ENCODE measurements at places on chromosomes 7 and 10.

- no peak for DNase-seq
Measured at GRCh38 chr7:41885748-41886147, 182.9 kb upstream of the INHBA start.

- no peak for DNase-seq
Measured at GRCh38 chr7:50723888-50724287, 58.8 kb downstream of the GRB10 start.

DNA sequence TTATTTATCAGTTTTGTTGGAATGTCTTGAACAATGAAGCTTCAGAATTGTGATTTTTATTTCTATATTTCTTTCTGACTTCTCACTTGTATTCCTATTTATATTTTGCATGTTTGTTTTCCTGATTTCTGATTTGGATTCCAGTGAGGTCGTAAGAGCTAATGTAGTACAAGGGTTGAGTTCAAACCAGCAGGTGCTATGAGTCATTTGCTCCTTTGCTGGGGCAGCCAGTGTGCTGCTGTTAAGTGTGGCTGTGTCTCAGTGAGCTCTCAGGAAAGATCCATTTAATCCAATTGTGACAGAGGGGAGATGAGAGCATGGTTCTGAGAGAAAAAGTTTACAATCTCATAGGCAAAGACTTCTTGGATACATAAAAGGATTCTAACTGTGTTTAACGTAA, 48.6 kb downstream of the MCU start:
- peak; percentile 41 for DNase-seq

GRCh38 chr7:1666823-1667565, 3.1 kb upstream of the ELFN1 start:
- no peak for DNase-seq

DNA sequence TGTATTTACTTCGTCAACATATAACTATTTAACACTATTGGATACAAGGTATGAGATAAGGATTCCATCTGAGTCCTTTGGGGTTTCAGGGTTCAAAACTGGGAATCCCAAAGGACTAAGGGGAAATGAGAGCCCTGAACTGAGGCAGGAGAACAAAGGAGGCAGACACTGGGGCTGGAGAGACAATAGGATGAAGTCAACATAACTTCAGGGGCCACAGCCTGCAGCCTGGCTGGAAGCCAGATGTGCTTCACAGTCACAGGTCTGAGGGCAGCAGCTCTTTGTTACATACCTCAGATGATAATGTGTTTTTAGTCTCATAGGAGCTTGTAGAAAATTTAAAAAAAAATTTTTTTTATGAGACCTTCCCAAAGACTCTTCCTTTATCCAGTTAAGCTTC, 73.3 kb downstream of the NRF1 start:
- no peak for DNase-seq

DNA sequence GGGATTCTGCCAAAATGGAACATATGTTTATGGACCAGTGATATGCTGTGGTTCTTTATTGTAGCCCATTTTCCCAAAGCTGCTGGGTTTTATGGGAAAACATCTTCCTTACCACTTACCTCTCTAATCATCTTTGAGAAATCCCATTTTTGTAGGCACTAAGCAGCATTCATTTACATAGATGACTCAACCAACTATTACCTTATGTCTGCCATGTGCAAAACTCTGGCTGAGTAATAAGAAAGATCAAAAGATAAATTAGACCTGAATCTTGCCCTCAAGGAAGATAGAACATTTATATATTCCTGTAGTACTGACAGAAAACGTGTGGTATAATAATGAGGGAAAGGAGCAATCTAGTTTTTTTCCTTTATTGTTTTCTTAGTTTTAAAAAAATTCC, 24.3 kb downstream of the CBLL1 start:
- no peak for DNase-seq

- peak; percentile 35 for DNase-seq
Measured at GRCh38 chr10:126387931-126388911, at the start of gene ADAM12. Gene ADAM12, minus strand, starts transcription at chr10:126388477. Its CDS starts 332 bp downstream, at chr10:126388145.

DNA sequence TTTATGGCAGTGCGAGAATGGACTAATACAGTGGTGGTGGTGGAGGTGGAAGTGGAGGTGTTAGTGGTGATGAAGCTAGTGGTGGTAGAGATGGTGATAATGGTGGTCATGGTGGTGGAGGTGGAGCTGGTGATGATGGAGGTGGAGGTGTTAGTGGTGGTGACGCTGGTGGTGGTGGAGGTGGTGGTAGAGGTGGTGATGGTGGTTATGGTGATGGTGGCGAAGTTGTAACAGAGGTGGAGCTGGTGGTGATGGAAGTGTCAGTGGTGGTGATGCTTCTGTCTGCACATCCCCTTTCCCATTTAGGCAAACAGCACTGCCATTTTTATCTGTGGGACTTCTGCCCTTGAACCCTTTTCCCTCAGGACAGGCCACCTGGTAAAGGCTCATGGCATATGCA, 7.4 kb upstream of the PTPRN2 start:
- peak; percentile 8 for DNase-seq

DNA sequence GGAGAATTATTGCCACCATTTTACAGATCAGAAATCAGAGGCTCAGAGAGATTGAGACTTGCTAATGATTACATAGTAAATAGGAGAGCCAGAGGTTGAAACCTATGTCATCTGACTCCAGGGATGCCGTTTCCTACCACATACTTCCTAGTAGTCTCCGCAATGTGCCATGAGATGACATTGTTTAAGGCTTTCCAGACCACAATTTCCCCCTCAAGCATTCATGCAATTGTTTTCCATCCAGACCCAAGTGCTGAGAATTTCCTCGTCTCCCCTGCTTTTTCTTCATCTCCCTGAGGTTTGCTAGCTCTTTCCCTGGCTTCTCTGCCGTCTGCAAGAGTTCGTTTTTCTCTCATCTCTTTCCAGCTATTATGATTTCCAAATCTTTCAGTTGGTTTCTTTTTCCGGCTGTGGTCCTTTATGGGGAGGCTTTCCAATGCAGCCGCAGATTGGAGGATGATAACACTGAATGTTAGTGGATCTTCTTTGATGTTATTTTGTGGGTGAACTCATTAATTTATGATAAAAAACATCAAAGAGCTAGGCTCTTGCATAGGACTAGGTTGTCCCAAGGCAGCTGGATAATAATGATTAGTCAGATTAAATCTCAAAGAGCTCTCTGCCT, 6.9 kb upstream of the GOLGA7B start:
- DNase-seq, result no peak

DNA sequence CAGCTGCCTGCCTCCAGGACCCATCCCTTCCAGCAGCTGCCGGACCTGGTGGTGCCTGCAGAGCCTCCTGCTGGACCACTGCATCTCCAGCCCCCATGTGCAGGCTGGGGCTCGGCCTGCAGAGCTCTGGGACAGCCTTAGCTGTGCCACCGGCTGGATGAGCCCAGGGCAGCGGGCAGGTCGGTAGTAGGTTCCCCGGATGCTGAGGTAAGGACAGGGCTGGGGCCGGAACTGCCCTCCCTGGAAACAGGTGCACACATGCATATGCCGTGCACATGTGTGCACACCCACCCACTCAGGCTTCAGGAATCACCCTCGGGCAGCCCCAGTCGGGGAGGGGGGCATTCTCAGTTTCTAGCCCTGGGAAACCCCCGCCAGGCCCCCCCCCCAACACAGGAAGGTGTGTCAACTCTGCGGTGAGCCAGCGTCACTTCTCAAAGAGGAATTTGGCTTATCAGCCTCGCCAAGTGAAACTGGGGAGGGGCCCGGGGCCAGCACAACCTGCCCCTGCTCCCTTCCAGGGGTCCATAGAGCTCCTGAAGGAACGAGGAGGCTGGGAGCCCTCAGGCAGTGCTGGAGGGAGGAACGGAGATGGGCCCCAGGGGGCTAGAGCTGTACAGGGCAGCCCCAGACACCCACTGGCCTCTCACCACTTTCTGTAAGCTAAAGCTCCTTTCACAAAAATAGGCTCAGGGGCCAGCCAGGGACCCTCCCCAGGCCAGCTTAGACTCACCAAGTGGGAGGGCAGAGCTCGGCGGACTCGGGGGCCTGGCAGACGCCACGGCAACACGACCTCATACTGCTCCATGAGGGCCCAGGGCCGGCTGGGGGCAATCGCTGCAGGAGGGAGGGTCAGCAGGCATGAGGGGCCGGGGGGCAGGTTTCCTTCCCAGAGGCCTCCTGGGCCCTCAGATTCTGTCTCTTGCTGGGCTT, 1.7 kb downstream of the ADAM8 start:
- DNase-seq, result no peak

DNA sequence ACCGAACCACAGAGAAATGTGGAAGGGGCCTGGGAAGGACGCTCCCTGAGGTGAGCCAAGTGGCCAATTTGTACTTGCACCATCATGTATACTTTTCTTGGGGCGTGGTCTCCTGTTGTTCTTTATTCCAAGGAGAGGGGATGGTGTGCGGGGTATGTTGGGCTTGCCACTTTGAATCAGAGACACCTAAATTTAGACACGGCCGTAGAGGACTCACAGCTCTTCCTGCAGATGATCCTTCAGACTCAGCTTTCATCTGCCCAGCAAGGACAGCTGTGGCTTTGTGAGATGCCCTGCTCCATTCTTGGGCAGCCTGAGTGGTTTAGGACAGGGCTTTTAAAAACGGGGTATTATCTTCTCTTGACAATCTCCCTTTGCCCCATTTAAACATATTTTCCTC, 473.2 kb downstream of the REEP3 start:
- DNase-seq, result no peak

DNA sequence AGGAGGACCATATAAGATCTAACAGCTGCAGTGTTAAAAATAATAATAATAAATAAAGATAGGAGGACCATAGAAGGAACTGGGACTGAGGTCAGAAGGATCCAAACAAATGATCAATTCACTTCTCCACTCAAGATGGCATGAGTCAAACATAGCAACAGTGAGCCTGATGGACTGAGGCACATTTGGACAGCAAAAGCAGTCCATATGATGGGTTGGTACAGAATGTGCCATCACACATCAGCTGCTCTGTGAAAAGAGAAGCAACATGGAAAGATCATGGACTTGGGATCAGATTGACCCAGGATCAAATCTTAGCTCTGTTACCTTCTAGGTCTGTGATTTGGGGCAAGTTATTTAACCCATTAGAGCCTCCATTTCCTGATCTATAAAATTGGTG, 188.9 kb upstream of the KMT2E start:
- no peak for DNase-seq

DNA sequence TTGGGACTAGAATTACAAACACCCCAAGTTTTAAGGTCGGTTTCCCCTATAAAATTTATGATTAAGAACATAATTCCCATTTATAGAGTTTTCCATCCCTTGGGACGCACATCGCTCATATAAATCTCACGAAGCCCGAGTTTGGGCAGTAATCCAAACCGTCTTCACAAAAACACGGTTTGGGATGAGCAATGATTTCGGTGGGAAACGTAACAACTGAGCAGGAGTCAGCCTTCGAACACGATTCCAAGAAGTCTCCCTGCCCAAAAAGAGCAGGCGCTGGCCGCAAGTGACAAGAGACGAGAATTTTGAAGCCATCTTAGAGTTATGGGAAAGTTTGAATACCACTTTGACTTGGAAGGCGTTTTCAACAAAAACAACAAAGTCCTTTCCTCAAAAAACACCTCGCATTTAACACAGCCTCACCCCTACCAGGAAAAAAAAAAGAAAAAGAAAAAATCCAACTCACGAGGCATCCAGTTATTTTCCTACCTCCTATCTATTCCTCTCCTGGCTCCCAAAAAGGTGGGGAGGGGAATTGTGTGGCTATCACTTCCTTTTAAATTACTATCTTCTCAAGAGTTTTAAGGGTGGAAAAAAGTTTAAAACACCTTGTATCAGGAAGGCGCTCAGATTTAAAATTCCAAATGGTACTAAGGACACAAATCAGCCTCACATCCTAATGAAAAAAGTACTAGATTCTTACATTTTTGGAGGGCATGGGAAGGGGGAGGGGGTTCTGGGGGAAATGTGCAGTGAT, 1.6 kb downstream of the SEPHS1 start:
- no peak for DNase-seq

- DNase-seq, result no peak
Measured at GRCh38 chr10:109308971-109309370, 614.3 kb downstream of the XPNPEP1 start.

DNA sequence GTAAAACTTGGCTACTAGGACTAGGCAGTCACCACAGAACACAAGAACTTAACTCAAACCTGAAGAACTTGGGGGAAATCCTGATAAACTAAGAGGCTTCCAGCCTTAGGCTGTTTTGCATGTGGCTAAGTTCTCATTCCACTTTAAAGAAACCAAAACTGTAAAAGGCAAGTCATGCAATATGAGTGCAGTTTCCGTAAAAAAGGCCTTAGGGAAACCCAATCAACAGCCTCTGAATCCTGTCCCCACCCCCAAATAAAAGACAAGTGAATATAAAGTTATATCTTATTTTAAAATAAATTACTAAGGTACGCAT, 95.1 kb downstream of the USP6NL start:
- no peak for DNase-seq

- DNase-seq, result no peak
Measured at GRCh38 chr10:119201233-119201632, 6.1 kb upstream of the GRK5 start.

GRCh38 chr7:131057015-131057793, 270.5 kb upstream of the MKLN1 start:
- DNase-seq, result peak; percentile 80

DNA sequence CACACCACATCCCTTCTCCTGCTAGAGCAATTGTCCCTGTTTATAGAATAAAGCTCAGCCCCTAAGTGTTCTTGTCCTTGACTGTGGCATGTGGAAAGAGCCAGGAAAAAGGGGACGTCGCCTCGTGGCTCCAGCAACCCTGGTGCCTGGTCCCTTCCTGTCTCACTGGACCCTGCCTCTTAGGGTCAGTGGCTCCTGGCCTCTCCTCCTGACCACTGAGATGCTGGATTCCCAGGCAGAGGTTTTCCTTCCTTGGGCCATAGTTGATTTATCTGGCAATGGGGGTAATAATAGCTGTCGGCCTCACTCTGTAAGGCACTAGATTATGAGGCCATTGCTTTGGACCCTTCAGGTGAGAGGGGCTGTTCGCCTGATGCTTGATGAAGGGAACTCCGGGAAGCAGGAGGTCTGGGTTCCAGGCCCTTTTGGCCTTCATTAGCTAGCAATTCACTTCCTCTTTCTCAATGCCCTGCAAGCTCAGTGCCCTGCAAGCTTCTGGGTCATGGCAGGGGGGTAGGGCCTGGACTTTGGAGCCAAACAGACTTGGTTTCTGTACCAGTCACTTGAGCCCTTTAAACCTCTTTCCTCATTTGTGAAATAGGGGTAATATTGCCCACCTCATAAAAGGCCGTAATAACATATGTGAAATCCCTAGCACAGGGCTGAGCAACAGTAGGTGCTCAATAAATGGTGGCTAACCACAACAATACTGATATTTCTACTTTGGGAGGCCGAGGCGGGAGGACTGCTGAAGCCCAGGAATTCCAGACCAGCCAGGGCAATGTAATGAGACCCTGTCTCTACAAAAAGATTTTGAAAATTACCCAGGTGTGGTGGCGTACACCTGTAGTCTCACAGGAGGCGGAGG, 1.1 kb downstream of the ASL start:
- DNase-seq, result no peak

All from astrocyte of the cerebellum (primary cell).